Ascending aorta (tissue), 2 donors: ENCODE measurements at places on chromosomes 7 and 10.

DNA sequence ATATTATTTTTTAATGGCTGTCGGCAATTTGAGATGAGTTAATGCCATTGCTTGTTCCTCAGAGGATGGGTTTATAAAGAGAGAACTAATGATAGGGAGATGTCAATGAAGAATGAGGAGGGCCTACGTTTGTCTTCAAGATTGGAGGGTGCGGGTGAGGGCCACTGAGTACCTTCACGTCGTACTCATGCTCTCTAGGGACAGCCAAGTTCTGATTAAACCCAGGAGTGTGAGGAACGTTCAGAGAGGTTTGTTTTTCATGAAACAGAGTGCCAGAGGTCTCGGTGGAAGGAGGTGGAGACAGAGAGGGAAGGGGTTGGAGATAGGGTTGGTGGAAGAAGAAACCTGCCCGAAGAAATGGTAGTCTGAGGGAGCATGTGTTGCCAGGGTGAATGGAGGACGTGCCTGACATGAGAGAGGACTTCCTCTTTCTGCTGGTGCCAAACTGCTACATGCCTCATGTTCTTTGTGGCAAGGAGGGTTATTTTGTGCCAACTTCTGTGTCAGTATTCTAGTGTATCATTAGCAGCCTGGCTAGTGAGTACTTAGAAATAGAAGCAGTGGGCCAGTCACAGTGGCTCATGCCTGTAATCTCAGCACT lies 8.9 kb downstream of the DHTKD1 start:
- DNase-seq = no peak

- DNase-seq = peak; percentile 65
Measured at GRCh38 chr7:816751-817671, 15.3 kb upstream of the SUN1 start.

DNA sequence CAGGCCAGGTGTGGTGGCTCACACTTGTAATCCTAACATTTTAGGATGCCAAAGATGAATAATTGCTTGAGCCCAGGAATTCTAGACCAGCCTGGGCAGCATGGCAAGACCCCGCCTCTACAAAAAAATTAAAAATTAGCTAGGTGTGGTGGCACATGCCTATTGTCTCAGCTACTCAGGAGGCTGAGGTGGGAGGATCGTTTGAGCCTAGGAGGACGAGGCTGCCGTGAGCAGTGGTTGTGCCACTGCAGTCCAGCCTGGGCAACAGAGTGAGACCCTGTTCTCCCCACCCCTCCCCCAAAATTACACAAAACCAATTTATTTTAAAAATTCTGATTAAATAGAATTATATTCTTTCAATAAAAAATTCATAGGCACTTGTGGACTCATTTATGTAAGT lies 39.0 kb downstream of the ABCB1 start:
- DNase-seq = no peak

DNA sequence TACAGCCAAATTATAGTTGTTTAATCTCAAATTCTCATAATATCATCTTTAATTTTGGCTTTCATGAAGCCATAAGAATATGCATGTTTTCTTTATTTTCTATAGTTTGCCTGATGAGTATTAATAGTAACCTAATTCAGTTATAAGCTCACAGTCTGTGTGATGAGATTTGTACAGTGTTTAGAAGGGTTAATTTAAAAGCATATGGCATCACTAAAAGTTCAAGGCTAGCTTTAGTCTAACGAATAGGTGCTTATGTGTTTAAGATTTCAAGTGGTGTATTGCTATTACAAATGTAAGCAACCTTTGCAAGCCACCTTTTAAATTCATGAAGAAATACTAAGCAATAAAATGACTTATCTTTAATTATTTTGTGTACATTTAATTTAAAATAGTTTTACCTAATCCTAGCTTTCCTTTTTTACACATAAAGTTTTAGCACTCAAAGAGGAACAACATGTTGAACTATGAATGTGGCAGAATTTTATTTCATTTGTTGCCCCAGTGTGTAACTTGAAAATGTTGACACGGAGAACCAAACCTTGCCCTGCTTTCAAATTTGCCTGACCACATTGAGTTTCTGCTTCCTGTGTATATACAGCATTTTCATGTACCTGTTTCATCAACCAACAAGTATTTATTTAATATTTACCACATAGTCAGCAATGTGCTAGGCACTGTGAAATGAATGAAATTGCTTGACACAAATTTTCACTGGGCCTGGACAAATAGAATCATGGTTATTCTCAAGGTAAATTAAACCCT lies 41.5 kb downstream of the TET1 start:
- DNase-seq = no peak

DNA sequence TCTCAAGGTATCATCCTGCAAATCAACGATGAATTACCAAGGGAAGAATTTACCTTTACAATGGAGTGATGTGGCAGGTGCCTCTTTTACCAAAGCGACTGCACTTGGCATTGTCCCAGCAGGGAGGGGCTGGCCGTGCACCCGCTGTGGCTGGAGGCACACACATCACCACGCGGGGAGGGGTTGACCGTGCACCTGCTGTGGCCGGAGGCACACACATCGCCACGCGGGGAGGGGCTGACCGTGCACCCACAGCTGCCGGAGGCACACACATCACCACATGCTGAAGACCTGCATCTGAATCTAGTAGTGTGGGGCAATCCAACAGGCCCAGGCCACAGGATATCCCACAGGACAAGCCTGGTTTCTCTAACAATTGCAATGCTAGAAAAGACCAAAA lies 493.5 kb downstream of the DNAJB6 start:
- DNase-seq = no peak

DNA sequence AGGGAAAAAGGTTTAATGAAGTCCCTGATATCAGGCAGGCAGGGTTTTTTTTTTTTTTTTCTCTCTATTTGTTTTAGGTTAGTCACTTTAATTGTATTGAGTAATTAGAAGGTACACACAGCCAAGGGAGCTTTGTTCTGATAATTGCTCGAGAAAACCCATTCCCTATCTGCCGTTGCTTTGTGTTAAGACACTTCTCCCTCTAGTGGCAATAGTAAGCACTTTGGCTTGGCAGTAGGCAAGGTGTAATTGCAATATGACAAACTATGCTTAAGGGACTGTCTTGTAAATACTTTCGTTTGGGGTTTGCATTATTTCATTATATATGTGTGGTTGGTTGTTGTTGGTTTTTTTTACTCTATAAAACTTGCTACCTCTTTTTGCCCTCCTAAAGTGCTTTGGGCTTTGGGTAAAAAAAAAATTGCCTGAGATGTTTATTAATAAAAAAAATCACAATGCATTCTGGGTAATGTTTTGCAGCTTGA lies 113.4 kb downstream of the BTRC start:
- no peak for DNase-seq

DNA sequence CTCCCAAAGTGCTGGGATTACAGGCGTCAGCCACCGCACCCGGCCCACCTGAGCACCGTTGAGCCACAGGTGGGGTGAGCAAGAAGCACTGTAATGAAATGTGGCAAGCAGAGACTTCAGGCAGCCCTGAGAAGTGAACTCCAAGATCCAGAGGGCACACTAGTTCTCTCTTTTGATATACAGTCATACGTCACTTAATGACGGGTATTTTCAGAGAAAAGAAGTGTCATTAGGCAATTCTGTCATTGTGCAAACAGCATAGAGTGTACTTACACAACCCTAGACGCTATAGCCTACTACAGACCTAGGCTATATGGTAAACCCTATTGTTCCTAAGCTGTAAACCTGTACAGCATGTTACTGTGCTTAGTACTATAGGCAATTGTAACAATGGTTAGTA lies 7.9 kb downstream of the PANK1 start:
- DNase-seq = no peak

GRCh38 chr10:112899391-112900065 lies 50.5 kb upstream of the TCF7L2 start:
- no peak for DNase-seq

- DNase-seq = no peak
Measured at GRCh38 chr10:44925224-44925623, 14.1 kb downstream of the TMEM72 start.

- no peak for DNase-seq
Measured at GRCh38 chr7:3304131-3304530, 3.1 kb downstream of the SDK1 start.

DNA sequence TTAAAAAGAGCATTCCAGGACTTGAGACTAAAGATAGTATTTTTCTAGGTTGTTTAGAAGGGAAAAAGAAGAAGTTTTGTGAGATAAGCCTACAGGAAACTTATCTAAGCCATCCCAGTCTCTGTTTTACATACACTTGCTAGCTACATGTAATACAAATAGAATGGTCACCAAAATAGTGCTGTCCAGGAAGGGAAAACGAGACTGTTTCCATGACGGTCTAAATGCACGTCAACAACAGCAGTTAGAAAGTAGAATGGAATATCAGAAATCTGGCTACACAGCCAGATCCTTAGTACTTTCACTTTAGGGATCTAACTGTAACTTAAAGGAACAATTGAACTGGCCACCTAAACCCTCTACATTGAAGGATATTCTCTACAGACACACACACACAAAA lies 117.6 kb downstream of the TSPAN12 start:
- DNase-seq = no peak

GRCh38 chr7:44105832-44106231 lies 1.7 kb downstream of the AEBP1 start:
- DNase-seq = no peak

DNA sequence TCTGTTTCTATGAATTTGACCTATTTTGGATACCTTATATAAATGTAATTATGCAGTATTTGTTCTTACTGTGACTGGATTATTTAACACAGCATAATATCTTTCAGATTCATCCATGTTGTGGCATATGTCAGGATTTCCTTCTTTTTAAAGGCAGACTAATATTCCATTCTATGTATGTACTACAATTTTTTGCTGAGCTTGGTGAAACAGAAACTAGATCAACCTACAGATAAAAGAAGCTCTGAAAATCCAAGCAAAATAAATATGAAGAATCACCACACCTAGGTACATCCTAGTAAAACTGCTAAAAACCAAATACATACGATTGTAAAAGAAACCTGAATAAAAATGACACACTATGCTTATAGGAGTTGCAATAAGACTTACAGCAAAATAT lies 300.5 kb downstream of the HTR7 start:
- DNase-seq = no peak

- no peak for DNase-seq
Measured at GRCh38 chr10:132114953-132115520, 49.3 kb downstream of the JAKMIP3 start.

GRCh38 chr7:101636822-101637623 lies 7.9 kb upstream of the MYL10 start:
- no peak for DNase-seq

- DNase-seq = no peak
Measured at GRCh38 chr10:48638739-48639527, 34.1 kb upstream of the ARHGAP22 start.

- DNase-seq = no peak
Measured at GRCh38 chr10:59181668-59182067, 5.2 kb downstream of the PHYHIPL start.

GRCh38 chr7:139297795-139298194 lies 43.3 kb upstream of the FMC1 start:
- no peak for DNase-seq

- no peak for DNase-seq
Measured at GRCh38 chr10:76408646-76409045, 977.2 kb downstream of the LRMDA start.

- DNase-seq = no peak
Measured at GRCh38 chr10:114806562-114807391, 14.8 kb upstream of the FHIP2A start.

DNA sequence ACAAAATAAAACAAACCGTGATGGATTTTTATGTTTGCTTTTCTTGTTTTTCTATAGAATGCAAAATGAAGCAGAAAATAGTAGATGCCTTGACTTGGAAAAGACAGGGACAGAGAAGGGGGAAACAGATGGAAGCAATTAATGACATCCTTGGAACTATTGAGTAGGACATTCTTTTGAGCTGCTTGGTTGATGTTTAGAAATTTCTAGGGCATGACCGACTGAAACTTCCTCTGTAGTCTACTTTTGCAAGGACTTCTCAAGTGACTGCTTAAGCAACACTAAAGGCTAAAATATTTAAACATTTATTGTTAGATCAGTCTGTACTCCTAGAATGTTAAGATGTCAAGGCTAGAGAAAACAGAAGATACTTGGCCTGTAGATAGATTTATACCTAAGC lies 49.4 kb downstream of the VCL start:
- no peak for DNase-seq

GRCh38 chr10:124197371-124198124 lies 104.2 kb upstream of the CHST15 start:
- DNase-seq = peak; percentile 39

- no peak for DNase-seq
Measured at GRCh38 chr7:66696774-66697191, 43.8 kb upstream of the RABGEF1 start.

DNA sequence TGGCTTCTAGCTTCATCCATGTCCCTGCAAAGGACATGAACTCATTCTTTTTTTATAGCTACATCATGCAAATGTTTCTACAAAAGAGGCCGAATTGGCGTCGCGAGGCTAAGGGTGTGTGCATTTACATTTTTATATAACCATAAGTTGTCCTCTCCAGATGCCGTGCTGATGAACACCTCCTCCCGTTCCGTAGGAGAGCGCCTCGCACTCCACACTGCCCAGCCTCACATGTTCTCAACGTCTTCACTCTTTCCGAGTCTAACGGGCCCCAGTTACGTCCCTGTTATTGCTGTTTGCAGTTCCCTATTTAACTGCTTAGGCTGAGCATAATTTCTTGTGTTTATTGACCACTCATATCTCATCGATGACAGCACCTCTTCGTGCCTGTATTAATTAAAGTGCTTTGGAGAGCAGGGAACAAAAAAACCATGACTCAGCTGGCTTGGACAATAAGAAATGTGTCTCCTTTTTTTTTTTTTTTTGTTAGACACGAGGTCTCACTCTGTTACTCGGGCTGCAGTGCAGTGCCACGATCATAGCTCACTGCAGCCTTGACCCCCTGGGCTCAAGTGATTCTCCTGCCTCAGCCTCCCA lies 113.5 kb upstream of the SDK1 start:
- no peak for DNase-seq

- no peak for DNase-seq
Measured at GRCh38 chr10:125722811-125723210, 3.3 kb downstream of the EDRF1 start.

- no peak for DNase-seq
Measured at GRCh38 chr10:18829259-18829658, 170.0 kb downstream of the ARL5B start.

- DNase-seq = no peak
Measured at GRCh38 chr7:158422887-158423560, 164.6 kb downstream of the PTPRN2 start.

DNA sequence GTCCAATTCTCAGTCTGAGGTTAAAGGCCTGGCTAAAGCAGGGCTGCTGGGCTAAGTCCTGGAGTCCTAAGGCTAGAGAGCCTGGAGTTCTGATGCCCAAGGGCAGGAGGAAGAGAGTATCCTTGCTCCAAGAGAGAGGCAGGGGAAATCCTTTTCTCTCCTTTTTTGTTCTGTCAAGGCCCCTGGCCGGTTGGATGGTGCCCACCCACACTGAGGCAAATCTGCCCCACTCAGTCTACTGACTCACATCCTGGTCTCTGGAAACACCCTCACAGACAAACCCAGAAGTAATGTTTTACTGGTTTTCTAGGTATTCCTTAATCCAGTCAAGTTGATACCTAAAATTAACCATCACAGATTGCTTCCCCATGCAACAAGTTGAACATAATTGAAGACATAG lies 23.0 kb downstream of the ZNF518A start:
- no peak for DNase-seq

- peak; percentile 27 for DNase-seq
Measured at GRCh38 chr10:127999297-128000129, 92.6 kb downstream of the PTPRE start.
